ENCODE measurements at places on chromosomes 5 and 9. TPM values are rescaled to one million over a fixed set of nuclear protein-coding genes. Genes with fewer than 3 reads are reported as not detected.

- H3K4me3 ChIP-seq, result no peak overlapping the region
- H3K27ac ChIP-seq, result no peak overlapping the region
- no peak for DNase-seq
- H3K4me1 ChIP-seq, result no peaks in the 10 kb centered on the region
Measured at GRCh38 chr9:136043441-136043991, 51.6 kb downstream of the NACC2 start.

BTNL3 gene
- total RNA-seq, result not detected

DNA sequence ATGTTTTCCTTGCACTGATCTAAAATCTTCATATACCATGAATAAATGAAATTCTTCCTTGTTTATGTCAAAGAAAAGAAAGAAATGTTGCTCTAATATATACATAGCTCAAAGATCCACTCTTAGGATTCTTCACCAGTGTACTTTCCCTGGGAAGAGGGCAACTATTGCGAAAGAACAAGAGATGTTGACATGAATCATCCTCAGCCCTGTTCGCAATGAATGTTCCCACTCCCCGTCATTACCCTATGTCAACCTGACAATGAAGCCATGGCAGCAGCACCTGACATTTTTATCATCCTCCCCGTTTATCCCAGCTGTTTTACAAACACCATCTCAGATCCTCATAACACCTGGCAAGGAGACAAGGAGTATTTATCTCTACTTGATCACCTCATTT, 409.1 kb upstream of the GRIA1 start:
- H3K27me3 ChIP-seq, result no peaks in the 10 kb centered on the region
- H3K27ac ChIP-seq, result no peak overlapping the region
- no peaks in the 10 kb centered on the region for H3K36me3 ChIP-seq
- no peaks in the 10 kb centered on the region for H3K4me1 ChIP-seq
- DNase-seq, result no peak
- H3K4me3 ChIP-seq, result no peak overlapping the region

DNA sequence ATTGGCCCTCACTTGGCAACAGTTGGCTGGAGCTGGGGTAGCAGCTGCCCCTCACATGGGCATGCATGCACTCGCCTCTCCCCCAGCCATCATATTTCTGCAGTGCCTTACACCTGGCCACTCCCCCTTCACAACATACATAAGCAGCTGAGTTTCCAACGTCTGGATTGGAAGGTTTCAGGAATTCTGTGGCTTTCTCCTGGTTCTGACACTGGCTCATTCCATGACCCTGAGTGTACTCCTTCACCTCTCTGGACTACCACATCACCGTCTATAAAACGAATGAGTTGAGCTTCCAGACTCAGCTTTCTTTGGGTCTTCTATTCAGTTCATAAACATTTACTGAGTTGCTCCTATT, 84.3 kb downstream of the GALNT10 start:
- no peak overlapping the region for H3K4me3 ChIP-seq
- H3K36me3 ChIP-seq, result no peaks in the 10 kb centered on the region
- H3K27me3 ChIP-seq, result no peaks in the 10 kb centered on the region
- DNase-seq, result no peak
- no peak overlapping the region for H3K27ac ChIP-seq

DNA sequence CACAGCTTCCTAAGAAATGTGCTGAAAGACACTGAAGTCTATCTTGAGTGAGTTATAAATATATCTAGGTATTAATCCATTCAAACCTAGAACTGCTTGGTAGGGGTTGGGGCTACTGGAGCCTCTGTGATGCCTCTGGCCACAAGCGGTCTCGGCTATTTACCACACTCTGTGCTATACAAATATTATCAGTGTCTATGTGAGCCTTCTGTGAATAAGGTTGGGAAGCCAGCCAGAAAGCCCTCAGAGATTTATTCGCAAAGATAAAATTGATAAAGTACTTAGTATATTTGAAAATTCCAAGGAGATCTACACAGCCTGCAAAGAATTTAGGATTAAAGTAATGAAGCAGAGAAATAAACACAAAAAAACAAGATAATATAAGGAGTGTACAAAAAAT, 41.4 kb downstream of the LIFR start:
- H3K27ac ChIP-seq, result no peak overlapping the region
- no peak for DNase-seq
- no peaks in the 10 kb centered on the region for H3K27me3 ChIP-seq
- H3K4me1 ChIP-seq, result no peaks in the 10 kb centered on the region
- H3K4me3 ChIP-seq, result no peak overlapping the region

- no peak for DNase-seq
- H3K36me3 ChIP-seq, result no peaks in the 10 kb centered on the region
- H3K4me1 ChIP-seq, result no peaks in the 10 kb centered on the region
- no peaks in the 10 kb centered on the region for H3K27me3 ChIP-seq
- no peak overlapping the region for H3K27ac ChIP-seq
Measured at GRCh38 chr5:113204525-113205161, 228.0 kb downstream of the DCP2 start.

DNA sequence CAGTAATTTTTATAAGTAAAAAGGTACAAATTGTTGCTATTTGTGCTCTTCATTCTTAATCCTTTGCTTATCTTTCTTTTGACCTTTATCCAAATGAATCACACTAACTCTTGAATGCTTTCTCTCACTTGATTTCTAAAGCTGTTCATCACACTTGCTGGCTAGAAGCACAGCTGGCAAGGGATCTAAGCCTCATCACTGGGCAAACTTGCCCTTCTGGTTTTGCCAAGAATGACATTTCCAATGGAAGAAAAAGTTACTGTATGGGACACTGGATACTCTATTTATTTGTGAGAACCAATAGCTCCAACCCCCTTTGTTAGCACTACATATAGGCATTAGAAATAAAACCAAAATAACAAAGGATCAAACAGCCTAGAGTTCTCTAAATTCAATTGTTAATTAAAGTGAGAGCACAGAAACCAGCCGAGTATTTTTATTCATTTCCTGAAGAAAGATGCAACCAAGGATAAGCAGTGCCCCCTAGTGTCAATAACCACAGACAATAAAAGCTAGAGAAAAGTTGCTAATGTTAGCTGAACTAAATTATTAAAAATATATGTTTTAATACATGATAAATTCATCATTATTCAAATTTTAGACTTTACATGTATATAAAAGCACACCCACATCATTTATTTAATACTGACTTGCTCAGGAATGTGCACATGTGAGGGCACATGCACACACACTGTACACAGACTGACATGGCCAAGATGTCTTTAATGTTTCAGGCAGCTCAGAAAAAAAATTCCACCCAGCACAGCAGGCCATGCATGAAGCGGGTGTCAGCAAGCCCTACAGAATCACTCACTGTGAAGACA, 59.8 kb upstream of the POU5F2 start:
- H3K4me3 ChIP-seq, result no peak overlapping the region
- no peaks in the 10 kb centered on the region for H3K4me1 ChIP-seq
- H3K27ac ChIP-seq, result no peak overlapping the region
- no peaks in the 10 kb centered on the region for H3K36me3 ChIP-seq

DNA sequence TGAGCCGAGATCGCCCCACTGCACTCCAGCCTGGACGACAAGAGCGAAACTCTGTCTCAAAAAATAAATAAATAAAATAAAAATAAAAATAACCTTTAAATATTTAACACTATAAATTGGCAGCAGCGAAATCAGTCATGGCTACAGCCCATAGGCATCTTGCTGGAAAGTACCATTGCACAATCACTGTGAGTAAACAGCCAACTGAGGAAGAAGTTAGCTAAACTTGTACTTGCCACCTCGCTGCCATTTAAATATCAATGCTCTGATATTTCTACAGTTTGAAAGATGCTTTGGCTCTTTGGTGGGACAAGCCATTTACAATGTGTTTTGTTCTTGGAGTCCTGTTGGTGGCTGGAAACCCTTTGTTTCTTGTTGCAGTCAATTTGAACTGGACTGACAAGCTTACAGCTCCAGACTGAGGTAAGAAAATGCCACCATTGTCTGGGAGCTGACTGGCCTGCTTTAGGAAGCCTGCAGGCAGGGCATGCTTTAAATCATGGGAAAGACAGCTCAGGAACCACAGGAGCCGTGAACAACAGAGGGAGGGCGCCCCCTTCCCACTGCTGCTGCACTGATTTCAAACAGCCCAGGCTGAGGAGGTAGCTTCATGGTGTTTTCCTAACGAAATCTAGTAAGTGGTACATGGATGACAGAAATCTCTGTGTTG, 322.8 kb upstream of the RFX3 start:
- H3K4me1 ChIP-seq, result no peaks in the 10 kb centered on the region
- H3K36me3 ChIP-seq, result peaks cover 4% of the 10 kb centered on the region
- no peak overlapping the region for H3K4me3 ChIP-seq
- DNase-seq, result no peak
- no peaks in the 10 kb centered on the region for H3K27me3 ChIP-seq

GRM6 gene
- not detected for total RNA-seq

DNA sequence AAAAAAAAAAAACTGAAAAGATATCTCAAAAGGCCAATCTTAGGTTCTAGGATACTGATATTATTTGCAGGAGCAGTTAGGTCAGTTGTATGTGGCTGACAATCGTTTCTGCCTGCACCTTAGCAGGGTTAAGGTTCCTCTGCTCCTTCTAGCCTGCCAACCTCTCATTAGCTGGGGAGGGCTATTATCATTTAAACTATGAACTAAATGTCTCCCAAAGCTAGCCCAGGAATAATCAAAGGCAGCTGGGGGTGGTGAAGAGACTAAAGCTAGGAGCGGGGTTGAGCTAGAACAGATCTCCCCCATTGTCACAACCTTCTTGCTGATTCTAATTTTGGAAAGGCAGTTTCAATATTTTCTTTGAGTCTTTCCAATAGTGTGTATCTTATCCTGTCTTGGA, 99.9 kb downstream of the ICE1 start:
- H3K36me3 ChIP-seq, result no peaks in the 10 kb centered on the region
- no peaks in the 10 kb centered on the region for H3K4me1 ChIP-seq
- H3K27me3 ChIP-seq, result no peaks in the 10 kb centered on the region
- no peak for DNase-seq

GABRA1 gene
- not detected for total RNA-seq

DNA sequence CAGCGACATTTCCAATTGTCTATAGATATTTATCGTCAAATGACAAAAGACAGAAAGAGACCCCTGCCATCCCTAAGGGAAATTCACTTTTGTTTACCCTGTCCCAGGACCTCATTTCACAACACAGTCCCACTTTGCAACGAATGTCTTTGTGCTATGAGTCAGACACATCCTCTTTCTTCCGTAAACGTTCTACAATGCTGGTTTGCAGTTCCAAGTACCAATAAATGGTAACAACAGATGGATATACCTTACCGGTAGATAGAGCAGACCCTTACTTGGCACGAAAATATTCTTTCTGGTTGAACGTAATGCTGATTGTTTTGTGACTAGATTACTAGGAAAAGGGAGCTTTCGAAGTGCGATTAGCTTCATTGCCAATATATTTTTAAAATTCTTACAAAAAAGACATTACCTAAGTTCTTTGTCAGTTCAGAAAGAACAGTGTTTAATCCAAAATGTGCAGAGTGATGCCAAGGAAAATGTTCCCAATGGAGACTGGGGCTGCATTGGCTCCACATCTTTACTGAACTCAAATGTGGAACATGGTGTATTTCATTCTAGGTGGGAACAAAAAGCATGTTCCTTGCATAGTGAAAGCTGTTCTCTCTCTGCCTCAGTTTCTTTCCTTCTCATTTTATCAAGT, 202.5 kb upstream of the SLC27A6 start:
- no peak for DNase-seq
- no peaks in the 10 kb centered on the region for H3K36me3 ChIP-seq
- H3K4me1 ChIP-seq, result peaks cover 13% of the 10 kb centered on the region

GRCh38 chr9:93357649-93358048, 93.8 kb upstream of the FAM120A start:
- H3K36me3 ChIP-seq, result no peaks in the 10 kb centered on the region
- no peak for DNase-seq
- H3K27me3 ChIP-seq, result no peaks in the 10 kb centered on the region

- no peaks in the 10 kb centered on the region for H3K4me1 ChIP-seq
- no peak overlapping the region for H3K4me3 ChIP-seq
- peak; percentile 1 for DNase-seq
- no peaks in the 10 kb centered on the region for H3K27me3 ChIP-seq
Measured at GRCh38 chr5:1512541-1513291, 11.0 kb downstream of the LPCAT1 start.

GRCh38 chr5:39891376-39891775, 466.6 kb upstream of the DAB2 start:
- H3K27ac ChIP-seq, result no peak overlapping the region
- H3K4me1 ChIP-seq, result no peaks in the 10 kb centered on the region
- H3K36me3 ChIP-seq, result no peaks in the 10 kb centered on the region
- no peaks in the 10 kb centered on the region for H3K27me3 ChIP-seq
- H3K4me3 ChIP-seq, result no peak overlapping the region

DNA sequence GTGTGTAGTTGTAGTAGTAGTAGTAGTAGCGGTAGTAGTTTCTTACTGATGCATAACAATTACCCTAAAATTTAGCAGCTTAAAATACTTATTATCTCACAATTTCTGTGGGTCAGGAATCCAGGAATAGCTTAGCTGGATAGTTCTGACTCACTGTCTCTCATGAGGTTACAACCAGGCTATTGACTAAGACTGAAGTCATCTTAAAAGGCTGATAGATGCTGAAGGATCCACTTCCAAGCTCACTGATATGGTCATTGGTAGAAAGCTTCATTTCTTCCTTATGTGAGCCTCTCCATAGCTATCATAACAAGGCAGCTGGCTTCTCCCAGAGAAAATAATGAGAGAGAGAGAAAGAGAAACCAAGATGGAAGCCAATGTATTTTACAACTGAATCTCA, 147.5 kb upstream of the FBXL17 start:
- H3K4me3 ChIP-seq, result no peak overlapping the region
- DNase-seq, result no peak
- H3K27me3 ChIP-seq, result no peaks in the 10 kb centered on the region
- H3K4me1 ChIP-seq, result no peaks in the 10 kb centered on the region
- H3K36me3 ChIP-seq, result no peaks in the 10 kb centered on the region

- no peak overlapping the region for H3K4me3 ChIP-seq
- H3K27me3 ChIP-seq, result no peaks in the 10 kb centered on the region
- H3K27ac ChIP-seq, result no peak overlapping the region
- DNase-seq, result no peak
Measured at GRCh38 chr5:133483406-133484090, 128.8 kb downstream of the FSTL4 start.

GRCh38 chr5:180159756-180160155, 49.3 kb downstream of the RASGEF1C start:
- no peaks in the 10 kb centered on the region for H3K27me3 ChIP-seq
- H3K4me1 ChIP-seq, result no peaks in the 10 kb centered on the region
- H3K36me3 ChIP-seq, result no peaks in the 10 kb centered on the region
- H3K4me3 ChIP-seq, result no peak overlapping the region
- DNase-seq, result no peak
- H3K27ac ChIP-seq, result no peak overlapping the region

- DNase-seq, result no peak
- peaks cover 36% of the 10 kb centered on the region for H3K36me3 ChIP-seq
- H3K27me3 ChIP-seq, result no peaks in the 10 kb centered on the region
- H3K4me3 ChIP-seq, result no peak overlapping the region
- H3K4me1 ChIP-seq, result peaks cover 3% of the 10 kb centered on the region
Measured at GRCh38 chr5:172925336-172925948, 33.8 kb upstream of the RPL26L1 start.

GRCh38 chr5:95921501-95921900, 40.1 kb downstream of the ELL2 start:
- DNase-seq, result no peak
- peaks cover 53% of the 10 kb centered on the region for H3K4me1 ChIP-seq
- no peaks in the 10 kb centered on the region for H3K27me3 ChIP-seq

GRCh38 chr5:135750506-135750905, 84.0 kb upstream of the SLC25A48 start:
- no peaks in the 10 kb centered on the region for H3K27me3 ChIP-seq
- no peaks in the 10 kb centered on the region for H3K36me3 ChIP-seq
- no peak for DNase-seq
- H3K4me3 ChIP-seq, result no peak overlapping the region

Measured in thoracic aorta (tissue), 2 donors.